Fibroblast of gingiva (primary cell): ENCODE measurements at places on chromosomes 5 and 9.

GRCh38 chr5:20610681-20611080 lies 622.7 kb upstream of the CDH18 start:
- no peak for DNase-seq

GRCh38 chr5:93598091-93599000 lies 15.3 kb downstream of the NR2F1 start:
- no peak for DNase-seq

- DNase-seq: no peak
Measured at GRCh38 chr9:105296445-105296844, 52.0 kb downstream of the SLC44A1 start.

DNA sequence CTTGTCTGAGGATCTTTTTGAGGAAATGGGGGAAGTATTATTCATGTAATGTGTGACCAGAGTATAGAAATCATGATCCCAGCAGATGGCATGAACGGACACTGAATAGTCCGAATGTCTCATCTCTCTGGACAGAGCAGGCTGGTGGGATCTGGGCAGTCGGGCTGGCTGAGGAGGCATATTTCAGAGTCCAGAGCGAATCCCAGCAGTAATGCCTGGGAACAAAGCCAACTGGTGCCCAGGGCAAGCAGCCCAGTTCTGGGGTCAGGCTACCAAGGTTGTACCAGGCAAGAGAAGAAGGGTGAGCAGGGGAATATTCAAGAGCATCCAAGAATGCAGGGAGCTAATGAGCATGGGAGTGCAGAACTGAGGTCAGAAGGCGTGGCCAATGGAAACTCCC lies 306.4 kb downstream of the ZSWIM6 start:
- DNase-seq: no peak

- DNase-seq: no peak
Measured at GRCh38 chr5:127586811-127587210, 62.1 kb upstream of the CTXN3 start.

GRCh38 chr9:137449081-137449844 lies 8.1 kb upstream of the ENTPD8 start:
- DNase-seq: no peak

- DNase-seq: no peak
Measured at GRCh38 chr5:99317136-99317535, 388.3 kb upstream of the CHD1 start.

- no peak for DNase-seq
Measured at GRCh38 chr9:37007295-37007694, 26.8 kb downstream of the PAX5 start.

DNA sequence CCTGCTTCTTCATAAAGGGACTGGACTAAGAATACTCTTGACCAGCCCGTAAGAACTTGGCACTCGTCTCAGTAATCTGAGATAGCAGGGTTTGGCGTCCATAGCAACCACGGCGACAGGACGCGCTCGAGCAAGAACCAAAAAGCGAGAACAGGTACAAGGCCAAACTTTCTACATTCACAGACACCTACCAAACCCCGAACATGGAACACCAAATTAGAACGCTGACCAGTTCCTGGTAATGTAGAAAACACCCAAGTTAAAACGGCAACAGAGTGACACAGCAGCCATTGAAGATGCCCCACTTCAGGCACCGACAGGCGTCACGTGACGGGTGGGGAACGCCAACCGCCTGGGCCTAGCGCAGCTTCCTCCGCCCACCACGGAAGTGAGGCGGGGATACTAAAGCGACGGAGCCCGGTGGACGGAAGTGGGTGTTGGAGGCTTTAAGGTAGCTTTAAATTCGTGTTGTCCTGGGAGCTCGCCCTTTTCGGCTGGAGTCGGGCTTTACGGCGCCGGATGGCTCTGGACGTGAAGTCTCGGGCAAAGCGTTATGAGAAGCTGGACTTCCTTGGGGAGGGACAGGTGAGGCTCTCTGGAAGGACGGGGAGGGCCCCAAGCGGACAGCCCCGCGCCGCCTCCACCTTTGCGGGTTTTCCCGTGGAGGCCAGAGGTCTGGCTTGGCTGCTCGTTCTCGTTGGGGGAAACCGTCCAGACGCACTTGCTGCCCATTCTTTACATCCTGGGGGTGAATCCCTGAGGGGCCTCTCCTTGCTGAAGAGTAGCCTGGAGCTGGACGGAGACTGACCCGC lies at the start of gene CDK7:
Gene CDK7, plus strand, starts transcription at position 430 of the 812 bp plus-strand sequence. Its CDS starts 90 bp downstream, at position 520.
- peak; percentile 91 for DNase-seq

DNA sequence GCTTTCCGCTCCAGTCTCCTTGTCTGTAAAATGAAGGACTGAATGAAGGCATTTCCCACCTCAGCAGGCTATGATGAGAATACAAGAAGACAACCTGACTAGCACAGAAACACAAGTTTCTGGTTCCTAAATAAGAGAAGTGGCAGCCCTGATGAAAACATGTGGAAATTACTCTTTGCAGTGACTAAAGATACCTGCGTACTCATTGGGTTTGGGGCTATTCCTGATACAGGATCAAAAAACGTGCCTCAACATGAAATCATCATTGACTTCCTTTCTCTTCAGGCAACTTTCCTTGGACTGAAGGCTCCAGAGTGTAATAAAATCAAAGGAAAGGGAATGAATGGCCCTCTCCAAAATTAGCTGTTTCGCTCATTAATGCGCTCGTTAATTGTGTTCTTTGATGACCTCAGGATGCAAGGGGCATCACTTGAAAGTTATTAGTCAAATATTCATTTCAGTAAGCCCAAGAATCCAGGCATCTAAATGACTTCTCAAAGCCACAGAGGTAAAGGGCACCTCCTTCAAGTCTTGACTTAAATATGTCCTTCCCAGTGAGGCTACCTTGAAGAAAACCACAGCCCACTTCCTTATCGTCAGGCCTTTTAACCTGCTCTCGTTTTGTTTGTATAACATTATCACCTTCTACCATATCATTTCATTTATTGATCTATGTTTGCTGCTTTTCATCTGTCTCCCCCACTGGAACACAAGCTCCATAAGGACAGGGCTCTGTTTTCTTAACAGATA lies 68.9 kb downstream of the RASEF start:
- no peak for DNase-seq

DNA sequence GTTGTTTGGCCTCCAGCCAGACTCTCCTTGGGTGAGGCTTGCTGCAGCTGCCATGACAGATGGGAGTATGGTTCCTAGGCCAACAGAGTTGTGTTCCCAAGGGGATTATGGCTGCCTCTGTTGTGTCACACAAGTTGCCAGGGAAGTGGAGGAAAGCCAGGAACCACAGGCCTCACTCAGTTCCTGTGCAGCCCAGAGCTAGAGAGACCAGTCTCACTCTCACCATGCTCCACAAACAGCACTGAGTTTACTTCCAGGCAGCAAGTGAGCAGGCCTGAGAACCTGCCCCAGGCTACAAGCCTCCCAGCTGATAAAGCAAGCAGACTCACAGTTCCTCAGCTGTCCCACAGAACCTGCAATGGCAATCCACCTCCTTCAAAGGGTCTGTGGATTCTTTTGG lies 273.6 kb upstream of the TAS2R1 start:
- peak; percentile 34 for DNase-seq

- DNase-seq: peak; percentile 79
Measured at GRCh38 chr5:42993516-42994245, 46.4 kb downstream of the ANXA2R start.

GRCh38 chr5:132098151-132098594 lies 24.6 kb downstream of the CSF2 start:
- no peak for DNase-seq

- peak; percentile 91 for DNase-seq
Measured at GRCh38 chr9:70563431-70564204, 149.2 kb upstream of the KLF9 start.

DNA sequence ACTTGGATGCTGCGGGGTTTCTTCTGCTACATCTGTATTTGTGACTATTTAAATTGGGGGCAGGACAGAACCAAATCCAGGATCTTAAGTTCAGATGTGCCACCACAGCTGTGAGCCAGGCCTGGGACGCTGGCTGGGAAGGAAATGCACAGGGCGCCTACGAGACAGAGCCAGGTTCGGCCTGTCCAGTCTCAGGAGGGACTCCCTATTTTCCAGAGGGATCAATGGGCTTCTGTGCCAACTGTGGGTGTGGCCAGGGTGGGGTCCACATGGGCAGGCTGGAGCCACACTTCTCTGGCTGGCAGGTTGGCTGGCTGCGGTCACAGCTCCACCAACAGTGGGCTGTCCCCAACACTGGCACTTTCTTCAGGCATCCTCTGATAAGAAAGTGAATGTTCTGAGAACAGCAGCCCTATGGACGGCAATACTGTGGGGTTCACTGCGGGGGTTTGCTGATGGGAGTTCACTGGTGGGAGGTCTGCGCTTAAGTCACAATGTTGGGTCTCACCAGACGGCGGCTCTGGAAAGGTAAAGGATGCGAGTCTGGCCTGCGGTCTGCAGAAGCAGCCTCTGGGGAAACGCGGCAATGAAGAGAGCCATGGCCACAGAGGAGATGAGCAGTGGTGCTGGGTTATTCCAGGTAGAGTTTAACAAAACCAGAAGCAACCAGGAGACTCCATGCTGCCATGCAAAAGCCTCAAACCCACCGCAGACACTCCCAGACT lies 78.1 kb downstream of the DAP start:
- no peak for DNase-seq

GRCh38 chr9:93587651-93588347 lies 11.4 kb downstream of the PHF2 start:
- no peak for DNase-seq

DNA sequence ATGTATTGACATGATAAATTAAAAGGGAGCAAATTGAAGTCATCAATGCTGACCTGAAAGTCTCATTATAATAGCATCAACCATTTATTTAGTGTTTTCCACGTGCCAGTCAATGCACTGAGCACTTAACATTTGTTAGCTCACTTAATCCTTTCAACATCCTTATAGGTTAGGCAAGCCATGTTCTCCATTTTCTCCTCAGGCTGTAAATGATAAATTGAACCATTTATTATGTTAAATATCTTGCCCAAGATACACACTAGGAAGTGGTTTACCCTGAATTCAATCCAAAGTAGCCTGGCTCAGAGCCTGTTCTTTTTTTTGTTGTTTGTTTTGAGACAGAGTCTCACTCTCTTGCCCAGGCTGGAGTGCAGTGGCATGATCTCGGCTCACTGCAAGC lies 25.0 kb upstream of the SNX2 start:
- DNase-seq: peak; percentile 45

DNA sequence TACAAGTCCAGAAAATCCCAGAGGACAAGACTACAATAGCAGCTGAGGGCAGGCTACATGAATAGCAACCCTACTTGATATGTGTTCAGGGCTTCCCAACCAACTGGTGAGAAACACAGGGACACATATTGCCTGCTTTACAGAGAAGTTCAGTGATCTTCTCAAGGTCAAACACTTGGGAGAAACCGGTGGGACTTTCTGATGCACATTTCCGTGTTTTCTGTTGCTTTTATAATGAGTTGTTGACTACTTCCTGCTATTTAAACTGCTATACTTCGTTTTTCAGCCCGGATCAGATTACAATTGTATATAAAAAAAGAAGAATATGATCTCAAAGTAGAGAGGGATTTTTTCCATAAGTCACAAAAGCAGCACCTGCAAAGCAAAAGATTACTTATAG lies 175.1 kb downstream of the SNX18 start:
- no peak for DNase-seq

GRCh38 chr9:135891027-135891631 lies 16.2 kb downstream of the CAMSAP1 start:
- DNase-seq: no peak

DNA sequence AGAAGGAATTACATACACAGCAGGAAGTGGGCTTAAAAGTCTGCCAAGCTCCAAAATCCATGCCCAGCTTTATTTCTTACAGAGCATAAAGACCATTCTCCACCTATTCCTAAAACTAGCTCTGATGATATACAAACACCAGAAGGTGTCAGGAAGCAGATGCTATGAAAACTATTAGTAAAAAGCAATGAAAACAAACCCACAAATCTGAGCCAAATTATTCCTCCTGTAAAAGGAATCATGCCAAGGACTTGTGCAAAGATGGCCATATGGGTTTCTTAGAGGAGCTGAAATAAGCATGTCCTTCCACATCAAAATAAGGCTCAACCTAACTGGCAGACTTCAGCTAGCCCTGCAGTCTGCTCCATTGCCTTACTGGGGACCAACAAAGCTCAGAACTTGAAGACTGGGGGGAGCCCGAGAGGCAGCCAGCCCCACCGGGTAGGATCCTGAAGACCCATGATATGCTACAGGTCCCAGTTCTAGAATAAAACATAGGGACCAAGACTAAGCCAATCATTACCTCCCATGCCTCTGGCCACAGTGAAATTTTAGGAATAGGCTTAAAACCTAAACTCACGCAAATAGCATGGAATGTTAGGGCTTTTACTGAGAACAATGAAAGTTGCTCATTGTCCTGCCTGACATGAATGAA lies 42.8 kb upstream of the GABRP start:
- DNase-seq: no peak

DNA sequence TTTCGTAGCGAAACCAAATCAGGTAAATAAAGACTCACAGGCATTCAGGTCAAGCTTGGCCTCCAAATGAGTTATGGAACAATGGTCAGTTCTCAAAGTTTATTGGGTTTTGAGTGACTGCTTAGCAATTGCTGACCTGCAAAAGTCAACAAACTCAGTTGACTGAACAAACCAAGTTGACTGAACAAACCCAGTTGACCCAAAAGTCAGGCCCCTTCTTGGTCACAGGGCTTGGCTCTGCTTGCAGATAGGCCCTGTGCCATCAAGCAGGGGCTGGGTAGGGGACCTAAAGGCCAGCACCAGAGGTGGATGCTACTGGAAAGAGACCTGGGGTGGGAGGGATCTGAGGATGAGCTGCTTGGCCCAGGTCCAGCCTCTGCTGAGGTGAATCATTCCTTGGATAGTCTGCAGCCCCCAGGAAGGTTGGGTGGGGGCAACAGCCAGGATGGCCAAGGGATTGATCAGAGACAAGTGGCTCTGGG lies 64.6 kb downstream of the GADD45G start:
- no peak for DNase-seq
